Suprapubic skin (tissue), 4 donors: ENCODE measurements at places on chromosomes 13 and 19. TPM values are rescaled to one million over a fixed set of nuclear protein-coding genes. Genes with fewer than 3 reads are reported as not detected.

DNA sequence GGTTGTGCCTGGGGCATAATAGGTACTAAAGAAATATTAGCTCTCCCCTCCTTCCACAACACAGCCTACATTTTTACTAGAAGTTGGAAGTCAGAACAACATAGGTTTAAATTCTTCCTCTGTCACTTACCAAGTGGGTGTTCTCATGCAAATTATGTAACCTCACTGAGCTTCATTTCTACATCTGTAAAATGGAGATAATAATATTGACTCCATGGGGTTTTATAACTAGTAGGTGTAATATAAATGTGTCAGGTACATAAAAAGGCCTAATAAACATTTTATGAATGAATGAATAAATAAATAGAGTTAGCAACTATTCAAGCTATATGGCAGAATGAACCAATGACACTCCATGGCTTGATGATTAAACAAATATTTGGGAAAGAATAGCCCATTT is 27.1 kb upstream of the SERP2 start:
- DNase-seq: no peak
- H3K27me3 ChIP-seq: no peaks in the 10 kb centered on the region
- no peak overlapping the region for H3K27ac ChIP-seq
- H3K36me3 ChIP-seq: no peaks in the 10 kb centered on the region

- H3K27me3 ChIP-seq: peaks cover 73% of the 10 kb centered on the region
- H3K36me3 ChIP-seq: no peaks in the 10 kb centered on the region
- no peak for DNase-seq
- no peaks in the 10 kb centered on the region for H3K4me1 ChIP-seq
- no peak overlapping the region for H3K4me3 ChIP-seq
Measured at GRCh38 chr19:30253581-30253996, 118.6 kb upstream of the ZNF536 start.

GRCh38 chr13:77456271-77456670 is 79.2 kb upstream of the SCEL start:
- H3K4me1 ChIP-seq: peaks cover 3% of the 10 kb centered on the region
- DNase-seq: no peak
- H3K27me3 ChIP-seq: no peaks in the 10 kb centered on the region

GRCh38 chr19:46381346-46381745 is 32.0 kb downstream of the CCDC8 start:
- H3K4me1 ChIP-seq: peaks cover 34% of the 10 kb centered on the region
- peaks cover 68% of the 10 kb centered on the region for H3K36me3 ChIP-seq
- no peak overlapping the region for H3K27ac ChIP-seq

- DNase-seq: no peak
- H3K27ac ChIP-seq: no peak overlapping the region
- peaks cover 3% of the 10 kb centered on the region for H3K4me1 ChIP-seq
- no peak overlapping the region for H3K4me3 ChIP-seq
Measured at GRCh38 chr13:27379694-27380641, 44.5 kb upstream of the GTF3A start.

DNA sequence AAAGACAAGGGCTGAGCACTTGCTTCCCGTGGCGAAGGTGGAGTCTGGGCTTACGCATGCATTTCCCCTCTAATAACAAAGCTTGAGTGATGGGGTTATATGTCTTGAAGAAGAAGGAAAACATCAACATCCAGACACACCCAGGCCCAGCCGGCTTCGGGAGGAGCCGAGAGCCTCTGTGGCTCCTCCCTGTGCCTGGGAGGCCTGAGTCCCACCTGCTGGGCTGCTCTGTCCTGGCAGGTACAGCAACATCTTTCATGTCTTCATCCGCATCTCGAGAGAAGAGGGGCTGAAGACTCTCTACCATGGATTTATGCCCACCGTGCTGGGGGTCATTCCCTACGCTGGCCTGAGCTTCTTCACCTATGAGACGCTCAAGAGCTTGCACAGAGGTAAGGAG is 30.6 kb downstream of the TMEM161A start:
- H3K27ac ChIP-seq: no peak overlapping the region
- H3K36me3 ChIP-seq: no peaks in the 10 kb centered on the region
- no peaks in the 10 kb centered on the region for H3K27me3 ChIP-seq
- H3K4me1 ChIP-seq: peaks cover 18% of the 10 kb centered on the region
- no peak overlapping the region for H3K4me3 ChIP-seq

- peaks cover 15% of the 10 kb centered on the region for H3K36me3 ChIP-seq
- H3K4me1 ChIP-seq: peaks cover 27% of the 10 kb centered on the region
- H3K4me3 ChIP-seq: peak within 1 kb of the TSS; percentile 57
- H3K27me3 ChIP-seq: no peaks in the 10 kb centered on the region
Measured at GRCh38 chr19:49690656-49691242, at the start of gene CPT1C. TSS of gene CPT1C (plus strand) at chr19:49691116. CDS start at chr19:49692253, 1,137 bp downstream.

DNA sequence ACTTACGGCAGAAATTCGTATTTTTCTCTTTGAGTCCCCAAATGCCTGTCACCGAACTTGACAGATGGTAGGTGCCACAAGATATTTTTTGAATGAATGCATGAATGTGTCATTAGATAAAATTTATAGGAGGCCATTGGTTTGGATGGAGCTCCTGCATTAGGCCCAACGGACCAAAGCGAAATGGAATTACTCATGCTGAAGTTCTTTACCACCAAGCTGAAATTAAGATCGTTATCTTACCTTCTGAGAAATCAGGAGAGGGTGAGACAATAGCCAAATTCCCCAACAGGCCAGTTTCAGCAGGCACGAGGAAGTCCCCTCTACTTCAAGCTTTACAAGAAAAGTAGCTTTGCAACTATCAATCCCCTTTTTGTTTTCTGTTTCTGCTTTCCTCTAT is 452.5 kb upstream of the ARGLU1 start:
- DNase-seq: no peak
- H3K4me3 ChIP-seq: no peak overlapping the region
- H3K27me3 ChIP-seq: no peaks in the 10 kb centered on the region
- no peaks in the 10 kb centered on the region for H3K36me3 ChIP-seq

GRCh38 chr13:59352600-59352999 is 811.1 kb downstream of the DIAPH3 start:
- no peaks in the 10 kb centered on the region for H3K4me1 ChIP-seq
- H3K36me3 ChIP-seq: no peaks in the 10 kb centered on the region
- H3K27me3 ChIP-seq: no peaks in the 10 kb centered on the region
- DNase-seq: no peak
- no peak overlapping the region for H3K27ac ChIP-seq

GRCh38 chr13:80824229-80824628 is 483.3 kb upstream of the SPRY2 start:
- no peaks in the 10 kb centered on the region for H3K27me3 ChIP-seq
- no peak for DNase-seq
- H3K4me1 ChIP-seq: no peaks in the 10 kb centered on the region
- no peaks in the 10 kb centered on the region for H3K36me3 ChIP-seq

DNA sequence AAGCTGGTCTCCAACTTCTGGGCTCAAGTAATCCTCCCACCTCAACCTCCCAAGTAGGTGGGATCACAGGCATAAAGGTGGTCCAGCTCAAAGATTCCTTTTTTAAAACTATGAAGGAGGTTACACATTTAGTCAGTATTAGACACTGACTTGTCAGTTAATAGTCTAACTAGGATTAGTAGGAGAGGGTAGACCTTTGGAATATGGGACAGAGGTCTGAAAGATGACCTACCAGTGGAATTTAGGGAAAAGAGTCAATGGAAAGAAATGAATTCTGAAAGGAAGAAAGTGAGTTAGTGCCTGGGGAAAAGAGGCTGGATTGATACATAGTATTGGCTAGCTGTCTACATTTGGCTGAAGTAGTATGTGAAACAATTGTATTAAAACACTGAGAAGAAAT is 220.7 kb downstream of the MZT1 start:
- no peak for DNase-seq
- no peak overlapping the region for H3K4me3 ChIP-seq
- H3K36me3 ChIP-seq: no peaks in the 10 kb centered on the region
- no peaks in the 10 kb centered on the region for H3K4me1 ChIP-seq
- no peaks in the 10 kb centered on the region for H3K27me3 ChIP-seq
- no peak overlapping the region for H3K27ac ChIP-seq

DNA sequence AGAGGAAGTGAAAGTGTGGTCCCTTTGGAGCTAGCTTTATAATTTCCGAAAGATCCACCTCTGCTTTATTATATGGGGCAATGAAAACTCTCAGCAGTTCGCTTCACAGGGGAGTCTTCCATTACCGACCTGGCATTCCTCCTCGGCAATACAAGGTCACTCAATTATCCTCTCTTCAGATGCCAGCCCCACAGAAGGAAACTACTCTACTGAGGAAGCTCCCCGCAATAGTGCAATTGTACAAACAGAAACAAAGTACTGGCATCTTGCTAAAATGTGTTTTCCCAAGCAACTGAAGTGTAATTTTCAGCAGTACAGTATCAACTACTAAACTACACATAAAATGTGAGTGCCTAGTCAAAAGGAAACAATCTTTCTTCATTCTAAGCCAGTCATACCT is 702.0 kb downstream of the PCDH9 start:
- DNase-seq: no peak
- no peaks in the 10 kb centered on the region for H3K4me1 ChIP-seq
- H3K36me3 ChIP-seq: no peaks in the 10 kb centered on the region
- H3K27me3 ChIP-seq: no peaks in the 10 kb centered on the region
- H3K4me3 ChIP-seq: no peak overlapping the region

DNA sequence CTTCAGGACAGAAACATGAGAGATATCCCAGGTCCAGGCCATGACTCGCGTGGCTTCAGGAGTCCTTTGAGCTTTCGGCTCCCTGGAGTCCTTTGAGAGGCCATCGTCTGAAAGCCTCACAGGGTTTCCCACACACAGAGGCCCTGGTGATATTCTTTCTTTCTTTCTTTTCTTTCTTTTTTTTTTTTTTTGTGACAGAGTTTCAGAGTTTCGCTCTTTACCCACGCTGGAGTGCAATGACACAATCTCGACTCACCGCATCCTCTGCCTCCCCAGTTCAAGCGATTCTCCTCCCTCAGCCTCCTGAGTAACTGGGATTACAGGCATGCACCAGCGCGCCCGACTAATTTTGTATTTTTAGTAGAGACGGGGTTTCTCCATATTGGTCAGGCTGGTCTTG is 5.5 kb downstream of the SIN3B start:
- H3K4me3 ChIP-seq: no peak overlapping the region
- no peak overlapping the region for H3K27ac ChIP-seq
- peaks cover 69% of the 10 kb centered on the region for H3K36me3 ChIP-seq
- peaks cover 13% of the 10 kb centered on the region for H3K4me1 ChIP-seq

- no peaks in the 10 kb centered on the region for H3K4me1 ChIP-seq
- no peaks in the 10 kb centered on the region for H3K36me3 ChIP-seq
- H3K27ac ChIP-seq: no peak overlapping the region
- H3K4me3 ChIP-seq: no peak overlapping the region
- peaks cover 9% of the 10 kb centered on the region for H3K27me3 ChIP-seq
- DNase-seq: no peak
Measured at GRCh38 chr13:20206065-20206697, 13.4 kb upstream of the GJB2 start.

DNA sequence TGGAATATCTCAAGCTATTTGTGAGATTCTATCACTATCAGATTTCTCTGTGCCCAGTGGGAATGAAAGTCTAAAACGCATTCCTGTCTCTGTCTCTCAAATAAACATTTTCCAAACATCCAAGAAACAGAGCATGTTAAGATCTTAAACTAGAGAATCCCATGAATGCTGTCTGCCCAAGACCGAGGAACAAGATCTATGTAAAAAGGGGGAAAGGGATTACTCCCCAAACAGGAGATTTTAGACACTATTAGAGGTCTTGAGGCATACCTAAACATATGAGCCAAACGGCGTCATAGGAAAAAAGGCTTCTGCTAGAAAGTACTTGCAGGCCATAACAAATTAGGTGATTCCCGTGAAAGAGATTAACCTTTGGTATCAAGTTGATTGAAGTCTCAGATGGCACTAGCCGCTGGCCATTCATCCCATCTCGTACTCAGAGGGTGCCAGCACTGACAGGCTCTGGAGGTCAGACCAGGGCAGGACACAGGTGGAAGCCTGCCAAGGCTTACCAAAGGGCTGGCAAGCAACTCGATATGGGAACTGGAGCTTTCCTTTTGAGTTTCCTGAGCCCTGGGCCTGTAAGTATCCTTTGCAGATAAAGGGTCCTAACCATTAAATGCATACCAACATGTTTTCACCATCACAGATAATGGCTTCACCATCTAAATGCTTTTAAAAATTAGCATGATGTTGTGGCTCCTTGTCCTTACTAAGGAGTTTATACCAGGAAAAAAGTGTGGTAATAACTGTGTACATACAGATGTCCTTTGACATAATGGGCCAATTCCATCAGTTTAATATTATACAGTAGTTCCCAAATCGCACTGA is 225.2 kb downstream of the FOXO1 start:
- peak overlapping the region; percentile 33 for H3K27ac ChIP-seq
- H3K27me3 ChIP-seq: no peaks in the 10 kb centered on the region
- H3K4me1 ChIP-seq: peaks cover 25% of the 10 kb centered on the region
- DNase-seq: no peak

GRCh38 chr19:51771376-51772130 is 10.6 kb downstream of the FPR2 start:
- H3K27ac ChIP-seq: no peak overlapping the region
- H3K36me3 ChIP-seq: no peaks in the 10 kb centered on the region
- H3K4me1 ChIP-seq: no peaks in the 10 kb centered on the region
- peaks cover 4% of the 10 kb centered on the region for H3K27me3 ChIP-seq
- DNase-seq: no peak

DNA sequence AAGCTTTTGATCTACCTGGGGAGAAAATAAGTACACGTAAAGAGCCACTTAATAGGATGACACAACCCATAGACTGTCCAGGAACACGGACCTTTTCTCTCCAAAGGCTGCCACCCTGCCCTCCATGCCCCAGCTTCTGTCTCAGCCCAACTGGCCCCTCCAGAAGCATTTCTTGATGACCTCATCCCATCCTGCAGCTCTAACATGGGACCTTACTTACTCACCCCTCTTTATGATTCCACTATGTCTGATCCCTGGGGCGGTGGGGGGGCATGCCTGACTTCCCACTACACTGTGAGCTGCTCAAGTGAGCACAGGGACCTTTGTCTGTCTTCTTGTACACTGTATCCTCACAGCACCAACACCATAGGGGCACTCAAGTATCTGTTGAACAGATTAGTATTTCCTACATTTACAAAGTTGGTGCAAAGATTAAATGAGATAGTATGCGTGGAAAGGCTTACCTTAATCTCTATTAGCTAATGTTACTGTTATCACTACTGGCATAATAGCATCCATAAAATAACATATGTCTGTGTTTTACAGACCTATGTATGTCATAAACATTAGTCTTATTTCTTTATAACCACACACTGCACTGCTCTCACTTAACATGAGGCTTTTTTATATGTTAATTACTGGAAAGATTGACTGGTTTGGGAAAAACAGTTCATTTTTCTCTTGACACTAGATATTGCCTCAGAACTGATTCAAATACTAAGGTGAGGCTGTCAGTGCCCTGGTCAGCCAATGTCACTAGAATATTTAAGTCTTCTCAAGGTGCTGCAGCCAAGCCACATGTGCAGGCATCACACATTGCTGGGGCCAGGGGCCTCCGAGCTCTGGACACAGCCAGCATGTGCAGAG is 100.9 kb downstream of the FOXO1 start:
- no peaks in the 10 kb centered on the region for H3K27me3 ChIP-seq
- DNase-seq: no peak
- H3K36me3 ChIP-seq: no peaks in the 10 kb centered on the region
- peaks cover 53% of the 10 kb centered on the region for H3K4me1 ChIP-seq
- H3K27ac ChIP-seq: no peak overlapping the region

Gene IL12RB1
- not detected for total RNA-seq

Gene ZNF665
- 17.0 TPM for total RNA-seq

Gene DAND5
- total RNA-seq: not detected
